ENCODE measurements at places on chromosomes 4 and X.

DNA sequence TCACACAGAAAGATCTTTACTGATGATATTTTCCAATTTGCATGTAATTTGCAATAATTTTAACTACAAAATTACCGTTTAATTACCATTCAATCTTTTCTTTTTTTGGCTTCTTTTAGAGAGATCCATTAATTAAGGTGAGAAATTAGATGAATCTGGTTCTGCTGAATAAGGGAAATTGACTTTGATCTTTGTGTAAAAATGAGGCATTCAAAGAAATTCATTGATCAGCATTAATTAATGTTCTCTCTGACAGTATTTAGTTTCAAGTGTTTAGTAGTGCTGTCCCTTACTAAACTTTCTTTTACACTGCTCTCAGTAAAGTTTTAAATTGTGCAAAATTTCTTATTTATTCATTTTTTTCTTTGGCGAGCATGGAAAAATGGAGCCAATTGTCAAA lies 97.2 kb upstream of the KCTD8 start:
- no peak for DNase-seq

GRCh38 chrX:68881911-68882310 lies 53.1 kb downstream of the EFNB1 start:
- no peak for DNase-seq

DNA sequence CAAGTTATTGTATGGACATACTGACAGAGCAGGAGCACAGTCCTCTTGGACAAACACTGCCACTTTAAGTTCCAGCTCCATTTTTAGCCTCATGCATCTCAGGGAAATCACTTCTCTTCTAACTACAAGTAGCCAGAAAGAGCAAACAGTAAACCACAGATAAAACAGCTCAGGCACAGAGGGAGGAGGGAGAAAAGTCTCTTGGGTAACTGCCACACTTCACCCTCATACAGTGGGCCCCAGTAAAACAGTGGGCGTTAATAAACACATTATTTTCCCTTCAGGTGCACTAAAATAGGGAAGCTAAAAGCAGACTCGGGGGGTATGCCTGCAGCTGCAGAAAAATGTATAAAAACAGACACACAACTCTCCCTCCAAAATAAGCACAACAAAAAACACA lies 21.6 kb downstream of the CD38 start:
- no peak for DNase-seq

- no peak for DNase-seq
These were observed 12.6 kb downstream of the ANKRD17 start for GRCh38 chr4:73245955-73246354.
